ENCODE measurements at places on chromosomes 12 and 14. TPM values are rescaled to one million over a fixed set of nuclear protein-coding genes. Genes with fewer than 3 reads are reported as not detected.

The KRT73 gene
- total RNA-seq: not detected

The USP15 gene
- 29.3 TPM for total RNA-seq

The NOVA1 gene
- 4.7 TPM for total RNA-seq

The TEX52 gene
- total RNA-seq: not detected

The KLRK1 gene
- not detected for total RNA-seq
